ENCODE measurements at places on chromosomes 11 and 22.

DNA sequence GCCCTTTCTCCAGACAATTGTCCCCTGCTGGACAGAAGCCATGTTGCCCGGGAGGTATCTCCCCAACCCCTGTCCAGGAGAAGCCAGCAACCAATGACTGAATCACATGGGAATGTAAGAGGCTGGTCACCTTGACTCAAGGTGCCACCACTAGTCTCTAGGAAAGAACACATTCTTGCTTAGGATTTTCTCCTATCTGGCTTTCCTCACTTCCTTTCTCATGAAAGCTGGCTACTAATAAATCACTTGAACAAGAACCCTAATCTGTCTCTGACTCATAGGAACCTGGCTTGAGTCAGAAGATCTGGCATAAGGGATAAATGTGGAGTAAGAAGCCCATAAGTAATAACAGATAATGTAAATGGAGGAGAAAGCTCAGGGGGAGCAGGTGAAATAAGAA is 101.4 kb upstream of the C11orf87 start:
- DNase-seq, result no peak

- peak; percentile 2 for DNase-seq
These were observed 73.5 kb downstream of the KCNQ1 start for GRCh38 chr11:2518111-2518982.

GRCh38 chr11:76663486-76663810 is 7.1 kb downstream of the LRRC32 start:
- no peak for DNase-seq

GRCh38 chr11:80856066-80856465 is 1415.2 kb upstream of the TENM4 start:
- no peak for DNase-seq

- DNase-seq, result no peak
These were observed 459.7 kb downstream of the DLG2 start for GRCh38 chr11:85167471-85167870.

DNA sequence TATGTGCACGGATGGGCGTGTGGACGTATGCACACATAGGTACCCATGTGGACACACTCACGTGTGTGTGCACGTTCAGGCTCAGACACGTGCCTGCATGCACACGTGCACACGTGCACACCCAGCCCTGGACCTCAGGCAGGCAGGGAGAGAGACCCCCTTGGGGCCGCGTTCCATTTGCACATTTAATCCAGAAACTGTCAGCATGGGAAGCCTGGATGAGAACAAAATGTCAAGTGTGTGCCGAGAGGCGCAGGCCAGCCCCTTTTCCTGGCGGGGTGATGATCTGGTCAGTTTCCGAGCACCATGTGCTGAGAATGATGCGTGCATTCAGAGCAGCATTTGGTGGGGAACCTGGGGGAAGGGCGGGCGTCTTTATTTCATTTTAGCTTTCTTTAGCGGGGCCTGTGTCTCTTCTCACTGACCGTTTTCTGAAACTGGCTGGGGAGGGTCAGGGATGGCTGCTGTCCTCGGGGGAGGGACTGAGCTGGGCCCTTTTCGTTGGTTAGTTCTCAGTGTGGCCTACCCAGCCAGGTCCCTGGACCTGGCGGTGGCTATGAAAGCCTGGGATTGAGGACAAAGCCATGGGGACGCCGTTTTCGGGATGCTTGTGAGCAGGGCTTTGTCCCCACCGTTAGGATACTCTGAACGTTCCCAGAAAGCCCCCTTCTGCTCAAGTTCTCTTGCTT is 96.3 kb downstream of the KCNQ1 start:
- no peak for DNase-seq

- peak; percentile 9 for DNase-seq
These were observed 1112.0 kb upstream of the CCDC90B start for GRCh38 chr11:84398017-84398626.

DNA sequence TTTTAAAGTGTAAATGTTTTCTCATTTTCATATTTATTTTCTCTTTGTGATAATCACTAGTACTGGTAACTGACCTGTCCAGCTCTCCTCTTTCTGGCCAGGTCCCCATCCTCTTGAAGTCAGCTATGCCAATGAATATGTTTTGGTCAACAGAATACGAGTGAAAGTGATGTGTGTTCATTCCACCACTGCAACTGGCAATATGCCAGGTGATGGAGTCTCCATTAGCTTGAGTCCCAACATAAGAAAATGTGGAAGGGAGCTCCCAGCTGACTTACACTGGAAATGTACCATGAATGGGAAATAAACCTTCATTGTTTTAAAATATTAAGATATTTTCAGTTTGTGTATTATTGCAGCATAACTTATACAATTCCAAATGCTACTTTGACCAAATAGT is 75.8 kb downstream of the CCDC34 start:
- DNase-seq, result no peak

- DNase-seq, result no peak
These were observed 381.7 kb downstream of the TENM4 start for GRCh38 chr11:79059141-79059540.

GRCh38 chr11:16191212-16191867 is 165.0 kb downstream of the SOX6 start:
- no peak for DNase-seq

GRCh38 chr11:24390016-24390415 is 106.8 kb upstream of the LUZP2 start:
- DNase-seq, result no peak

DNA sequence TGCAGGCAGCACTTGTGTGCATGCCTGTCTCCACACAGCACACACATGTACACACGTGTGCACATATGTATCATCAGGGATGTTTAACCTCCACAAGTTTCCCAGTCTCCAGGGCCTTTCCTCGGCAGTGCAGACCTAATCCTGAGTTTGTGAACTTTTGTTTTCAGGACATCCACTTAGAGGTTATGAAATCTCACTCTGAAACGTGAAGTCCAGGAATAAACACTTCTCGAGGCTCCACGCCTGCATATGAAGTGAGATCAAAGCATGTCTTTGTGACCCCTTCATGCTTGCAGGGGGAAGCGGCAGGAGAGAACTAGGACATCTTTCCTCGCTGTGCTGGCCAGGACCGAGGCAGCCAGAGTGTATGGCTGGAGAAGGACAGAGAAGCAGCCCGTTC is 3.1 kb downstream of the SHISAL1 start:
- DNase-seq, result no peak

DNA sequence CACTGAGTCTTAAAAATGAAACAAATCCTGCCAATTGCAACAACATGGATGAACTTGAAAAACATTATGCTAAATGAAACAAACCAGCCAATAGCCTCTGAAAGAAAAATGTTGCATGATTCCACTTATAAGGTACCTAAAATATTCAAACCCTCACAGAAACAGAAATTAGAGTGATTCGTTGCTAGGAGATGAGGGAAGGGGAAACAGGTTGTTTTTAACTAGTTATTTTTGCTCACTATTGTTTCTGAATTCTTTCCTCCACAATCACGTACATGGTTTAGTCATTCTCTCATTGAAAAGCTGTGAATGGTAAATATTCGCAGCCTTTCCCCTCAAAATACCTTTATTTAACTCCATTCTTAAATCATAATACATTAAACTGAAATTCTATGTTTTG is 14.0 kb upstream of the TYR start:
- no peak for DNase-seq

- DNase-seq, result no peak
These were observed 33.4 kb downstream of the NAV2 start for GRCh38 chr11:19746086-19746485.

- DNase-seq, result no peak
These were observed 16.5 kb downstream of the NUP50 start for GRCh38 chr22:45180146-45180679.

- DNase-seq, result no peak
These were observed 6.8 kb upstream of the OMP start for GRCh38 chr11:77095551-77096490.

GRCh38 chr11:102268083-102268984 is 49.0 kb upstream of the BIRC3 start:
- DNase-seq, result peak; percentile 62

- no peak for DNase-seq
These were observed 405.3 kb upstream of the LUZP2 start for GRCh38 chr11:24091594-24091993.

DNA sequence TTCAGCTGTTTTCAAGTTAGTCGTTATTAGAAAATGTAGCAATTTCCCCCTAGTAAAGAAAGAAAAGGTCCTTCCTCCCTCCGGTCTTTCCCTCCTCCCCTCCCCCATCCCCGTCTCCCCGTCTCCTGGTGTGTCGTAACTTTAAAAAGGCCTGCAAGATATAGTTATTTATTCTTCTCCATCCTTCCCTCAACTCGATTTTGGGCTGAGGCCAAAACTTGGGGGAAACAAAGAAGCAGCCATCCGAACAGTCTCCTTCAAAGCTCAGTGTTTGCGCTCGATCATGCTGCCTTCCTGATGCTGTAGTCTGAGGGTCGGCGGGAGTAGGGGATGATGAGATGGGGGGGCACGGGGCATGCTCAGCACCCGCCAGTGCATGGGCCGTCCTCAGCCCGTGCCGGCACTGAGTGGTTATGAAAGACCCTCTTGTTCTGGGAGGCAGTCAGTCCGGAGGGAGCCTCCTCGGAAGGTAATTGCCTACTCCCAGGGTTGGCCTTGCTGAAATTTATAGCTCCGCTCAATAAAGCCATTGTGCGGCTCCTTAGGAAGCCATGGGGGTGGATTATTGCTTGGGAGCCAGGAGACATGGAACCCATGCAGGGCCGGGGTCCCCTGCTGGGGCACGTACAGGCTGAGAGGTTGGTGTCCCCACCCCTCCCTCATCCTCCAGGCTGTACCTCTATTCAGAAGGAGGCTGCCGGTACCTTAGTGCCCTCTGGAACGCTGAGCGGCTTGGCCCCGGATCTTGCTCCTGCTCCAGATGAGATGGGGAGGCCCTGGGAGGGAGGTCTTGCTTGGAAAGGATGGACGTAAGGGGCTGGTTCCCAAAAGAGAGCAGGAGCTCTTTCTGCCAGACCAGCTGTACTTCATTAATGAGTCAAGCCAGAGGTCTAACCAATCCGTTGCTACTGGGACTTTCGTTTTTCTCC is 212.7 kb upstream of the CADM1 start:
- DNase-seq, result no peak

- DNase-seq, result no peak
These were observed 138.1 kb downstream of the TBC1D22A start for GRCh38 chr22:46900549-46900948.

DNA sequence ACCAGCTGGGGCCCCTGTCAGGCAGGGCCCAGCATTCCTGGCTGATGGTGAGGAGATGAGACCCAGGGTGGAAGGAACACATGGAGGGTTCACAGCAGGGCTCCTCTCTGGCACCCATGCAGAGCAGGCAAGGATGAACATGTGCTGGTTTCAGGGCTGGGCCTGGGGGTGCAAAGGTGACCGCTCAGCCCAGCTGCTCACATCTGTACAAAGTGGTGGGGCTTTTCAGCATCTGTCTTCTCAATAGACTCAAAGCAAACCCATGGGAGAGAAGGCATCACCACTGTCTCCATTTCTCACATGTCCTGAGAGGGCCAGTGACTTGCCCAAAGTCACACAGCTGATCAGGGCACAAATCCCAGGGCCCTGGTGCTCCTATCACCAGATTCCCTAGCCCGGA is 27.3 kb upstream of the TCF20 start:
- no peak for DNase-seq

DNA sequence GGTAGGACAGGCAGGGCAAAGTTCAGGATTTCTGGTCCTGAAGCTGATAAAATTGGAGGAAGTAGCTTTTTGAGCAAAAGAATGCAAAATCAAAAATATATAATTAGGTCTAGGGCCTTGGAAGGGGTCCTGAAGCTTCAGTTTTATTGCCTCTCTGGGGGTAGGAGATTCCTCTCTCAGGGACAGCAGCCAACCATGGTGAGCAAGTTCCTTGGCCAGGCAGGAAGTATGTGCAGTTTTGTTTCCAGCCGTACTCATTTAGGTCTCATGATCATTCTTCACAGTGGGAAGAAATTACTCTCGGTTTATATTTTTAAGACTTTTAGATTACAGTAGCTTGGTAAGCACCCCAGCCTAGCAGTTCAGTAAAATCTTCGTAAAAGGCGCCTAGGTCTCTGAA is 2.9 kb upstream of the RAB38 start:
- DNase-seq, result no peak

DNA sequence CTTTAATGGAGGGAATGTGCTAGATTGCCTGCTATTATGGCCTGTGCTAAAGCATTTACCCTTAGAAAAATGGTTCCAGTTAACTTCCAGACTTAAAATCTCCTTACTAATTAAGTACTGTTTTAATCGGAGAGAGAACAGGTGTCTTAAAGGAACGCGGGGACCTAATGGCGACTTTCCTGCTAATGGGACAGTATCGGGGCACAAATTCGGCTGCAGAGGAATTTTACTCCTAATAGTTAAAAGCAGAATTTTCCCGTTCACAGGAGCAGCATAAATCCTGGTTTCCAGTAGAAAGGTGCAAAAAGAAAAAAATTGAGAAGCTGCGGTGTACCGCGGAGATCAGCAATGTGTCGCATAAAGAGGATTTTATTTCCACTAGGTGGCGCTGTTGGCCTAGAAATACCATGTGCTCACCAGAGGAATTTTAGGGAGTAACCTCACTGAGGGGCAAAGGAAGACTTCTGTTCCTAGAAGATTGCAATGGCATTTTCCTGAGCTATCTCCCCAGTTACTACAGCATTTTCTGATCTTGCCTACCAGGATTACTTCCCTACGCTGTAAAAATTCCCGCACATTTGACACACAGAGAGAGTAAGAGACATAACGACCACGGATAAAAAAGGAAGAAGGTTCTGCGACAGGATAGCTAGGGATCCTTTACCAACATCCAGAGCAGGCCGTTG is 44.5 kb downstream of the ZNF280B start:
- DNase-seq, result peak; percentile 71

GRCh38 chr11:74815966-74816365 is 67.3 kb downstream of the RNF169 start:
- no peak for DNase-seq

DNA sequence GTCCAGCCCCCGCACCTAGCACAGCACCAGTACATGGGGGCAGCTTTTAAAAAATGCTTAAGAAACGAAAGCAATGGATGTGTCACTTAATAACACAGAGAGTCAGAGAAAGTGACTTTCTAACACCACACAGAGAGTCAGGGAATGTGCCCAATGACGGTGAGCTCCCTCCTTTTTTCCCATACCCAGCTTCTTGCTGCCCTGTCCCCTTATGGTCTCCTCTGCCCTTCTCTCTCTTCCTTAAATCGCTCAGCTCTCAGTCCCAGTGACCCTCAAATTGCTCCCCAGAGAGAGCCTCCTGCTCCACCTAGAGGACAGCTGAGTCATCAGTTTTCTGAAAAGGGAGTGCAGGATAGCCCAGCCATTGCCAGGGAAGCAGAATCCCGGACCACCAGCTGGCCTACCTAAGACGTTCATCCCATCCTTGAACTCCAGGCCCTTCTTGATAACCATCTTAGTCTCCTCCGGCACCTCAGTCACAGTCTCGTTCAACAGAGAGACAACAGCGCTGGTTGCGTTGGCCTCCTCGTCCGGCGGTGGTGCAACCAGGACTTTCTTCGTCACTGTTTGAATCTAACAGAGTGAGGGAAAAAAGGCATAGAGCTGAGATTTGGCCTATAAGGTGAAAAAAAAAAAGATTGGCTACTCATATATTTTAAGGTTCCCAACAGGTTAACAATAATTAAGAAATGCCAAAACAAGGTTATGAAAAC is 113.5 kb downstream of the SLC1A2 start:
- peak; percentile 57 for DNase-seq

- no peak for DNase-seq
These were observed 1.4 kb upstream of the MICAL2 start for GRCh38 chr11:12108875-12109453.
